NCI-H510A (cell line): ENCODE measurements at places on chromosomes 6 and 20.

DNA sequence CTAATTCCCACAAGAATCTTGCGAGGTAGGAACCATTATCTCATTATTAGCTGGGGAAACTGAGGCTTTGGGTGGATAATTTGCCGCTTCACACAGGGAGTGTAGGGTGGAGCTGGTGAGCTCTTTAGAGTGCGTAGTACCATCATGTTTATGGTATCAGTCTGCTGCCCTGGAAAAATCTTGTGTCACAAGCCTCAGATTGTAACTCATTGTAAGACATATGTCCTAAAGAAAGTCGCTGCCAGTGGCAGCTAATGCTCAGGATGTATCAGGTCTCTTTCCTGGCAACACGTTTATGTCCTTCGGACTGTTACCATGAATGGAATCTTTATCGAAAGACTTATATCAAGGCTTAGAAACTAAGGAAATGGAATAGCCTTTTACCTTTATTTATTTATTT lies 1.9 kb downstream of the ZFAND3 start:
- no peak for DNase-seq

DNA sequence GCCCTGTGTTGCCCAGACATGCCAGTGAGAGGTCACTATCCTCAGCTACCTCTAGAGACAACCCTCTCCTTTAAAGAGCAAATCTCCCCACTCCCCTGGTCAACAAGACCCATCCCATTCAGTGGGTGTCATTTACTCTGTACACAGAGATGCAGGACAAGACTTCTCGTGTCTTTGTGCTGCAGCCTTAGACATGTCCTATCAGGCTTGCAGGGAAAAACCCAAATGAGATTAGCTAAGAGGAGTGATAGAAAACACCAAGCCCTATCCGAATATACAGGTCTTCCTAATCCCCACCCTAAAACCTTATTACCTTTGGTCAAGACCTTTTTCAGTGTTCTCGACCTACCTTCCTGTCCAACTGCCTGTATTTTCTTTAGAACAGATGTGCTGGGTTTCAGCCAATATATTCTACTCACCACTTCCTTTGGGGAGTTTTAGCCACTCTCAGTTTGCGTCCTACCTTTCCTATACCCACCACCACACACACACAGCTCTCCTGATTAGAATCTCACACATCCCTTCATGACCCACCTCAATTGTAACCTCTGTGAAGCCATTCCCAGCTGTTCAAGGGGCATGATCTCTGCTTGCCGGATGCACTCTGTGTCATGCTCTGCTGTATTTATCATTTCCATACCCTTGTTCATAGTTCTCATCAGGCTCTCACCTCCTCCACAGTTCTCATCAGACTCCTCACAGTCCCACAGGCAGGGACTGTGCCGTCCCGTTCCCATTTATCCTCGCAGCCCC lies 39.7 kb downstream of the TRAM2 start:
- no peak for DNase-seq

- DNase-seq = no peak
Observed at GRCh38 chr6:12578751-12579150, 137.8 kb upstream of the PHACTR1 start.

DNA sequence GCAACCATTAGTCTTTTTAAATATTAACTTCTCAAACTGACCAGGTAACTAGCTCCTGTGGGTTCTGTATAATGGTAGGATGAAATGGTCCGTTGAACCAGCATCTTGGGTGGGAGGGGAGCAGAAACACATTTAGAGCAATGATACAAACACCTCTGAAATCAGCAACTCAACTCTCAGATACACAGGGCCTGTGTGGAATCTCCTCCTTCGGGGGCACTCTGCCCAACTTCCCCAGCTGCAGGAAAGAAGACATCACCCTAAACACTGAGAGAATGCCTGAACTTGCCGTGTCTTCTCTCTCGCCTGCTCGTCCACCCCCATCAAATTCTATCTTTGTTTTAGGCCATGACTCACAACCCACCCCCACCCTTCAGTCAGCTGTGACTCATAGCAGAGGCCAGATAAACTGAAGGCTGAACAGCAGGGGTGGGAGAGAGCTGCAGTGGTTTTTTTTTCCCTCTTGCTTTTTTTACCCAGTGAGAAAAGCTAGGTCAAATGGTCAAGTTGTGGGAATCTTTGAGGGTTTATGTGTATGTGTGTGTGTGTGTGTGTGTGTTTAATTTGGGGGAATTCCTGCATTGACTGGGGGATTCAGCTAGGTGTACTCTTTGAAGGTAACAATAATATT lies 593.4 kb upstream of the JAG1 start:
- DNase-seq = no peak

DNA sequence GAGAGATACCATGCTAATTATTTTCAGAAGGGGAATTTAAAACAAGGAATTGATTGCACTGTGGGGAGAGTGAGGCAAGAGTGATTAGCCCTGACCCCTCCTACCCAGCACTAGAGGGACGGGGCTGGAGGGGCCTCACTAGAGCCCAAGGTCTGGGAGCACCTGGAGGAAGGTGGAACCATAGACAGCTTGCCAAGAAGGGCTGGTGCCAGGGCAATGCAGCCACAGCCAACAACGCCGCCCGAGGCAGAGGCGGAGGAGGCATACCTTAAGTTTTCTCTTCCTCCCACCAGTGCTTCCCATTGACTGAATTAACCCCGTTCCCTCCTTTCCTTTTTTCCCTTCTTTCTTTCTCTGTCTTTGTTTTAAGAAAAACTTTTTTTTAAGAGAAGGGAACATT lies 40.0 kb downstream of the IYD start:
- DNase-seq = no peak

DNA sequence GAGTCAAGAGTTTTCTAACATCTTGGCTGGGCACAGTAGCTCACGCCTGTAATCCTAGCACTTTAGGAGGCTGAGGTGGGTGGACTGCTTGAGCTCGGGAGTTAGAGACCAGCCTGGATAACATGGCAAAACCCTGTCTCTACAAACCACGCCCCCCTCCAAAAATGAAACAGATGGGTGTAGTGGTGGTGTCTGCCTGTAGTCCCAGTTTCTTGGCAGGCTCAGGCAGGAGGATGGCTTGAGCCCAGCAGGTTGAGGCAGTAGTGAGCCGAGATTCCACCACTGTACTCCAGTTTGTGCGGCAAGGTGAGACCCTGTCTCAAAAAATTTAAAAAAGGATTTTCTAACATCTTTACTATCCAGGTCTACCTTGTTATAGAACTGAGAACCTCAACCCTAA lies 22.0 kb downstream of the FAM8A1 start:
- DNase-seq = no peak

DNA sequence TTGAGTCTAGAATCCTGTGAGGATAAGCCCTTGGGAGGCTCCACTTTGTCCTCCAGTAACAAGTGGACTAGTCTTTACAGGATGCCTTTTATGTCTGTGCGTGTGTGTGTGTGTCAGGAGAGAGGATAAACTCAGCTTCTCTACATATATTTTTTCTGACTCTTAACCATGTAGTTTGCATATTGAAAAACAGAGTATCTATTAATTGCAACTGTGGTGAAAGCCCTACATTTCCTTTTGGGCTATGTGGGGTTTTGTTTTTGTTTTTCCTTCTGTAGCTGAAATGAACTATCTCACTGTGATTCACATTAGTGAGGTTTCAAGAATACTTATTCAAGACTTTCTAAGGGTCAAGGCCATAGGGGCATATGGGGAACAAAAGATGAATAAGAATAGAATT lies 17.7 kb downstream of the TPBG start:
- no peak for DNase-seq

- DNase-seq = no peak
Observed at GRCh38 chr6:34301408-34301807, 52.6 kb upstream of the SMIM29 start.

- no peak for DNase-seq
Observed at GRCh38 chr20:57688864-57689263, 21.0 kb downstream of the PMEPA1 start.

GRCh38 chr6:45350186-45350710 lies 22.1 kb downstream of the RUNX2 start:
- no peak for DNase-seq

GRCh38 chr20:37348792-37349516 lies 3.0 kb downstream of the SRC start:
- no peak for DNase-seq

GRCh38 chr6:81309811-81310210 lies 442.7 kb downstream of the TENT5A start:
- no peak for DNase-seq

DNA sequence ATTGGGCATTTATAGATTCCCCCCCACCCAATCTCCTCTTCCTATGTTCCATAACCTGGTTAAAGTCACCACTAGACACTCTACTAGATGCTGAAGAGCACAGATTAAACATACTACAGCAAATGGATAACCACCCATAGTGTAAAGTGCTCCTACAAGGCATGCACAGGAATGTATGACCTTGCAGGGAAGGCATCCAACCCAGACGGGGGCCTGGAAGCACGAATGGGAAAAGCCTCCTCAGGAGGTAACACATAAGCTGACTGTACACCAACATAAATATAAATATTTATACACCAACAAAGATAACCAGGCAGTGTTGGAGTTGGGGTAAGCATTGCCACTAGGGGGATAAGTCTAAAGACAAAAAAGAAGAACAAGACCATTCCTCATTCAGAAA lies 691.7 kb downstream of the GRIK2 start:
- no peak for DNase-seq

DNA sequence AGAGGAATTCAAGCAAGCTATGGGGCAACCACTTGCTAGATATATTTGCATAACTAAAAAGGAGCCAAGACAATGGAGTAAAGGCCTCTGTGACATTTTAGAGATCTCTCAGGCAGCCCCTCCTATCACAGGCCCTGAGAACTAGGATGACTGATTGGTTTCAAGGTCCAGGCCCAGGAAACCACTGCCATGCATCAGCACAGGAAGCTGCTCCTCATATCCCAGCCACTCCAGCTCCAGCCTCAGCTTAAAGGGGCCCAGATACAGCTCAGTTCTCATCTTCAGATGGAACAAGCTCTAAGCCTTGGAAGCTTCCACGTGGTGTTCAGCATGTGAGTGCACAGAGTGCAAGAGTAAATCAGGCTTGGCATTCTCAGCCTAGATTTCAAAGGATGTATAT lies 21.1 kb upstream of the THBS2 start:
- no peak for DNase-seq

GRCh38 chr6:116812051-116812650 lies 16.7 kb downstream of the GPRC6A start:
- no peak for DNase-seq

DNA sequence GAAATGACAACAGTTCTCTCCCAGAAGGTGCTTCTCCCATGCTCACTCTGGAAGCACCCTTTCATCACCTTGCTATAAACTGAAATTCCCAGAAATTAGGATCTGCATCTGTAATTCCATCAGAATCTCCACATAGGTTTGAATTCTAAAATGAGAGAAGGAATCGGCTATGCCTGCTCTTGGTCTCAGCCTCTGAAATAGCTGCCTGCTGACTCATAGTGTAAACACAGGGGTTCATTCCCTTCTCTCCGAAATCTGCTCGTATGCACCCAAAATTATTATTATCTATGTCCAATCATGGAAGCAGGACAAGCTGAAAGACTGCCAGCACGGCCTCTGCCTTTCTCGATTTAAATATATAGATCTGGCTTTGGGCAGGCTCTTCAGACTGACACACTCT lies 74.6 kb upstream of the TAB2 start:
- no peak for DNase-seq

DNA sequence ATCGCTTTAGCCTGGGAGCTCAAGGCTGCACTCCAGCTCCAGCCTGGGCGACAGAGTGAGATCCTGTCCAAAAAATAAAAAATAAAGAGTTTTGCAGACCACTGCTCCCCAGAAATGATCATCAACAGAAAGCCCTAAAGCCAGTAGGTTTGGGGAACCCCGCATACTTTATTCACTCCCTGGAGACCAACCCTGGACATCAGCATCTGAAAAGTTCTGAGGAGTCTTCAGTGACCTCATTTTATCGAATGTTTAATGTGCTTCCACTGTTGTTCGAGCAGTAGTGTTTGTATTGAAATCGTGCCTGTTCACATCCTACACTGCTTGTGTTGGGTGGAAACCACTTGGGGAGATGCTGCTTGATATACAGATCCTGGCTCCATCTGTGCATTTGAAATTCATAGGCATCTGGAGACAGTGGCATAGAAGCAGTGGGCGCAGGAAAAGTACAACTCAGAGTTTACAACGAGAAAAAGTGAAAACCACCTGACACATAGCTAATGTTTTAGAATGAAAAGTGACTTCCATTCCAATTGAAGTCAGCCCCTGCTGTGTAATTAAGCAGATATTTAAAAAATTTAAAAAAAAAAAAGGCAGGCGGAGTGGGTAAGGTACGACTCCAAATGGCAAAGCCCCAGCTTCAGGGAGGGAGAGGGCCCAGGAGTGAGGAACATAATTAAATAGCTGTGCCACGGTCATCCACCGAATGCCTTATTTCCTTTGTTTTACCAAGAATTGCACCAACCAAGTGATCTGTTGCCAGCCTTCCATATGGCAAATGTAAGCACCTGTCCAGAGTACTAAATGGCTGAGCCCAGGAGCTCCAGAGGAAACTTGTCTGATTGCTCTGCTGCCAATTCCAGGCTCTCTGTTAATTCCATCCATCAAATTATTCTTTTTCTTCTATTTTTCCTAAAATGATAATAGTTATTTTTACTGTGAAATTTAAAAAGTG lies 100.4 kb upstream of the NAA20 start:
- no peak for DNase-seq

DNA sequence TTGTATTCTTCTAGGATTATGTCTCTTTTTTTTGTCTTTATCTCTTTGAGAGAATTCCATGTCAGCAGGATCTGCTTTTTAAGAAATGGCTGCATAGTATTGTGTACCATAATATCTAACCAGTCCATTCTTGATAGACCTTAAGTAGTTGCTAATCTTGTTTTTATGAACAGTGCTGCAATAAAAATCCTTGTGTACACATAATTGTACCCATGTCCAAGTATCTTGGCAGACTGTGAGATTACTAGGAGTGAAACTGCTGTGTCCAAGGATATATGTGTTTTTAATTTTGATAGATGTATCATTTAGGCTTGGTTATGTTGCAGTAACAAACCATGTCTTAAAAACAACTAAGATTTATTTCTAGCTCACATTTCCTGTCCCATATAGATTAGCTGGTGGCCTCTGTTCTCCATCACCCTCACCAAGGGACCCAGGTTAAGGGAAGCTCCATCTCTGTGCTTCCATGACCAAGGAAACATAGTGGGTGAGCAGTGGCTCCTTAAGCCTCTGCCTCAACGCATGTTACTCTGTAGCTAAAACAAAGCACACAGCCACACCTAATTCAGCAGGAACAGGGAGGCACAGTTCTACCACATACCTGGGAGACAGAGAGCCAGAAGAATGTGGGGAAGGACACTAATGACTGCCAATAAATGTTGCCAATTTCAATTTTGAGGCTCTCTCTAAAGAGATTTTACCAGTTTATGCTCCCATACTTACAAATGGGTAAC lies 12.1 kb upstream of the SUMO4 start:
- no peak for DNase-seq

- no peak for DNase-seq
Observed at GRCh38 chr6:14945461-14946185, 300.2 kb upstream of the JARID2 start.

DNA sequence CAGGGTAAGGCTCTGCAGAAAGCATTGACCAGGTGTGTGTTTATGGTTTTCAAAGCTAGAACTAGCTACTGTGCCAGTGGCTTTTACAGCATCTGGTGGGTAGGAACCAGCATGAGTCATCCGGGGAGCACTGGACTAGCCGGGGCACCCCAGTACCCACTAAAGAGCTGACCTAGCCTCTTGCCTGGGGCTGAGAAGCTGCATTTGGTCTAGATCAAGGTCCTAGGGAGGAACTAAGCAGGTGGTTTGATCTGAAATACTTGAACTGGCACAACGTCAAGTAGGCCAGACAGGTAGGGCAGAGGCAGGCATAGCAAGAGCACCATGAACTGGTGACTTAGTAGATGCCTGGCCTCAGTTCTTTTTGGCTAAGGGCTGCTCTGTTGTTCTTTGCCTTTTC lies 109.8 kb upstream of the PTPRK start:
- no peak for DNase-seq
